SK-N-SH treated with all-trans-retinoic acid at 6 μM for 48 hours (cell line): ENCODE measurements at places on chromosomes 3 and 15.

- no peak for ATAC-seq
These were observed 226.0 kb upstream of the TPM1 start for GRCh38 chr15:62816342-62817069.

GRCh38 chr3:60743631-60744164 lies 507.6 kb downstream of the FHIT start:
- no peak; the same call in 2 of the 3 replicates for ATAC-seq

GRCh38 chr15:85702321-85703101 lies 92.2 kb downstream of the KLHL25 start:
- no peak for ATAC-seq

- ATAC-seq: no peak
These were observed 233.0 kb downstream of the EPHA3 start for GRCh38 chr3:89340408-89340807.

DNA sequence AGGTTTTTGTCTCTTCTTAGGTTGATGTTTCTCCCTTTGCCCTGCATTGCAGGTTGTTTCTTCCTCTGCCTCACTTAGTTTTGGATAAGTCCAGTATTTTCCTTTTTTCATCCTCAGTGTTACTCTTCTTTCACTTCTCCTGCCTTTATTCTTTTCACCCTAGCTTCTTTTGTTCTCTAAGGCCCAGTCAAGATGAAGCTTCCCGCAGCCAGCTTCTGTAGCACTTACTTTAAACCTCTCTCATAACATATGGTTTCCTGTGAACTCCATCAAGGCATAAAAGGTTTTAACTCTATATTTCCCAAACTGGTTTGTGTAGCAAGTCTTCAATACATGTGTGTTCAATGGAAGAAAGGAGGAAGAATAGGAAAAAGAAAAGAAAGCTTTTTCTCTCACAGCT lies 54.1 kb downstream of the TP63 start:
- no peak for ATAC-seq

- peak; percentile 47; the same call in 2 of the 3 replicates for ATAC-seq
These were observed 268.4 kb upstream of the CHRM5 start for GRCh38 chr15:33699691-33700447.

DNA sequence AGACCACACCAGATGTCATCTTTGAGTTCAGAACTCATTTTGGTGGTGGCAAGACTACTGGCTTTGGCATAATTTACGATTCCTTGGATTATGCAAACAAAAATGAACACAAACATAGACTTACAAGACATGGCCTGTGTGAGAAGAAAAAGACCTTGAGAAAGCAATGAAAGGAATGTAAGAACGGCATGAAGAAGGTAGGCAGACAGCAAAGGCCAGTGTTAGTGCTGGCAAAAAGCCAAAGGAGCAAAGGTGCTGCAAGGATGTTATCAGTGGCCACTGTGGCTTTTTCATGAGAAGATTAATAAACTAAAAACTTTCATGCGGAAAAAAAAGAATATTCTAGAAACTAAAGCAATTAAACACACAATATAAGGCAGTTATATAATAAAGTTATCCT lies 21.9 kb downstream of the AAGAB start:
- no peak for ATAC-seq

GRCh38 chr3:133843634-133844033 lies 38.0 kb downstream of the SRPRB start:
- no peak for ATAC-seq

GRCh38 chr3:38361496-38361895 lies 14.9 kb downstream of the XYLB start:
- no peak for ATAC-seq

DNA sequence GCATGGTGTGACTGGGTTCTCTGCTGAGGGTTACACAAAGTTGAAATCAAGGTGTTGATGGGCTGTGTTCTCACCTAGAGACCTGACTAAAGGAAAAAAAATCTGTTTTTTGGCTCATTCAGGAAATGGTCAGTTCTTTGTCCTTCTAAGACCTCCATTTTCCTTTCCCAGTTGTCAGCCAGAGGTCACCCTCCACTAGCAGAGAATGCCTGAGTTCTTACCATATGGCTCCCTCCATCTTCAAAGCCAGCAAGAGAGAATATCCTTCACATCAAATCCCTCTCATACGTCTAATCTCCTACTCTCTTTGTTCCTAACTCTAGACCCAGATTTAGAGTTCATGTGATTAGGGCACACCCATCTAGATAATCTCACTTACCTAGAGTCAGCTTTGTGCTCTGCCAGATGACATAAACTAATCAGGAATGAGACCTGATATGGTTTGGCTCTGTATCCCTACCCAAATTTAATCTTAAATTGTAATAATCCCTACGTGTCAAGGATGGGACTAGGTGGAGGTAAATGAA lies 19.4 kb downstream of the ANKRD28 start:
- no peak for ATAC-seq

GRCh38 chr15:80777826-80778620 lies 1.1 kb upstream of the CEMIP start:
- no peak for ATAC-seq

DNA sequence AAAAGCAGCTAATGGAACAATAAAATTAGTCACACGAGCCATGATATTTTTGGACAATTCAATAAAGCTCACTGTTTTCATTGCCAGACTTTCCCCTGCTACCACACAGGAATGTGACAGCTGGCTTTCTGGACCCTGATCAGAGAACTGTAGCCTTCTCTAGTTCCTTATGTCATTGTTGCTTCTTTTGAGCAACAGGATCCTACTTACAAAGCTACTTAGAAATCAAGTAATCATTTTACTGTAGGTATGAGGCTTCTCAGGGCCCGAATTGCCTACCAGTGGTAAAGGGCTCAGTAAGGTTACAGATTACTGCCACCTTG lies 94.3 kb upstream of the AADACL2 start:
- no peak for ATAC-seq

GRCh38 chr3:178562143-178562946 lies 26.1 kb downstream of the KCNMB2 start:
- no peak for ATAC-seq

- no peak for ATAC-seq
These were observed 24.8 kb downstream of the SH3BP5 start for GRCh38 chr3:15307580-15307979.

- ATAC-seq: no peak
These were observed 71.1 kb downstream of the EPHB3 start for GRCh38 chr3:184632551-184633236.

- ATAC-seq: no peak
These were observed 42.7 kb upstream of the MTMR10 start for GRCh38 chr15:31034152-31034551.

- ATAC-seq: no peak
These were observed 774.4 kb downstream of the ROBO1 start for GRCh38 chr3:78993375-78993774.

- ATAC-seq: no peak
These were observed 143.6 kb upstream of the GRM7 start for GRCh38 chr3:6717026-6717943.
